ENCODE measurements at places on chromosomes 12 and 14. TPM values are rescaled to one million over a fixed set of nuclear protein-coding genes. Genes with fewer than 3 reads are reported as not detected.

IL22 gene
- total RNA-seq = not detected

UTP20 gene
- 43.7 TPM for total RNA-seq

PAH gene
- 8.9 TPM for total RNA-seq

FLVCR2 gene
- 7.1 TPM for total RNA-seq

C12orf76 gene
- 11.4 TPM for total RNA-seq

COQ6 gene
- 8.8 TPM for total RNA-seq

LIN7A gene
- total RNA-seq = 17.8 TPM

FSCB gene
- total RNA-seq = not detected

CCDC197 gene
- not detected for total RNA-seq

KCNJ8 gene
- 1.4 TPM for total RNA-seq

PCED1B gene
- total RNA-seq = 4.9 TPM

SERPINA5 gene
- 1.9 TPM for total RNA-seq

ST8SIA1 gene
- 4.4 TPM for total RNA-seq

MIPOL1 gene
- total RNA-seq = 23.9 TPM

ARMH4 gene
- total RNA-seq = 24.8 TPM

GDF3 gene
- total RNA-seq = 16.8 TPM

PLCZ1 gene
- not detected for total RNA-seq

TAS2R7 gene
- not detected for total RNA-seq

NDRG2 gene
- 27.2 TPM for total RNA-seq

CLEC4D gene
- total RNA-seq = not detected

KRT83 gene
- total RNA-seq = not detected

GNB3 gene
- total RNA-seq = 9.0 TPM

TAC3 gene
- 9.7 TPM for total RNA-seq

SSPN gene
- total RNA-seq = 0.86 TPM

PRH1 gene
- total RNA-seq = 4.3 TPM

FOXA1 gene
- total RNA-seq = 0.20 TPM

MUCL1 gene
- total RNA-seq = not detected

RNASE12 gene
- total RNA-seq = not detected

HCFC2 gene
- 2.5 TPM for total RNA-seq

LBHD2 gene
- not detected for total RNA-seq

NCAPD2 gene
- 132 TPM for total RNA-seq

PLA2G1B gene
- total RNA-seq = not detected

CLEC4C gene
- not detected for total RNA-seq

SLC10A1 gene
- total RNA-seq = not detected

CD27 gene
- 0.28 TPM for total RNA-seq

RSRC2 gene
- total RNA-seq = 72.8 TPM

MMP19 gene
- total RNA-seq = 2.6 TPM

L2HGDH gene
- 29.7 TPM for total RNA-seq

SYNE3 gene
- total RNA-seq = not detected

LRFN5 gene
- 5.4 TPM for total RNA-seq

NRIP2 gene
- not detected for total RNA-seq

ACSM4 gene
- total RNA-seq = not detected

NID2 gene
- total RNA-seq = 6.1 TPM

EIF2B1 gene
- 49.9 TPM for total RNA-seq

CRY1 gene
- total RNA-seq = 25.1 TPM

LGR5 gene
- 0.15 TPM for total RNA-seq

SRGAP1 gene
- 5.5 TPM for total RNA-seq

USP44 gene
- total RNA-seq = 197 TPM

IGF1 gene
- total RNA-seq = not detected

MGP gene
- not detected for total RNA-seq

DEPDC4 gene
- total RNA-seq = 4.8 TPM

CREBL2 gene
- total RNA-seq = 16.2 TPM

PRKD1 gene
- total RNA-seq = 6.8 TPM

SLC25A21 gene
- total RNA-seq = 6.9 TPM

NGB gene
- 0.55 TPM for total RNA-seq

EIF4B gene
- total RNA-seq = 811 TPM
